Stimulated activated memory B cell treated with anti-CD40 and anti-IgM and Interleukin-4, amounts not matched to agents 10 μg/mL and 1 μg/mL and 100 μg/mL, for 72 hours (primary cell): ENCODE measurements at places on chromosomes 5 and 9.

DNA sequence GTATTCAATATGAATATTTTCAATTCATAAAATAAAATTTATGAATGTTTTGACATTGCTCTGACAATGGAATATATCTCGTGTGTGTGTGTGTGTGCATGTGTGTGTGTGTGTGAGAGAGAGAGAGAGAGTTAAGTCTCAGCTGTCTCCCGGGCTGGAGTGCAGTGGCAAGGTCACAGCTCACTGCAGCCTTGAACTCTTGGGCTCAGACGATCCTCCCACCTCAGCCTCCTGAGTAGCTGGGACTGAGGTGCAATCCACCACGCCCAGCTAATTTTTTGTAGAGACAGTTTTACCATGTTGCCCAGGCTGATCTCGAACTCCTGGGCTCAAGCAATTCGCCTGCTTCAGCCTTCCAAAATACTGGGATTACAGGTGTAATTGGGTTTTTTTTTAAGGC is 16.1 kb downstream of the G3BP1 start:
- no peak for ATAC-seq

- ATAC-seq = peak; percentile 78
Observed at GRCh38 chr9:125332527-125332926, 70.9 kb downstream of the GAPVD1 start.

DNA sequence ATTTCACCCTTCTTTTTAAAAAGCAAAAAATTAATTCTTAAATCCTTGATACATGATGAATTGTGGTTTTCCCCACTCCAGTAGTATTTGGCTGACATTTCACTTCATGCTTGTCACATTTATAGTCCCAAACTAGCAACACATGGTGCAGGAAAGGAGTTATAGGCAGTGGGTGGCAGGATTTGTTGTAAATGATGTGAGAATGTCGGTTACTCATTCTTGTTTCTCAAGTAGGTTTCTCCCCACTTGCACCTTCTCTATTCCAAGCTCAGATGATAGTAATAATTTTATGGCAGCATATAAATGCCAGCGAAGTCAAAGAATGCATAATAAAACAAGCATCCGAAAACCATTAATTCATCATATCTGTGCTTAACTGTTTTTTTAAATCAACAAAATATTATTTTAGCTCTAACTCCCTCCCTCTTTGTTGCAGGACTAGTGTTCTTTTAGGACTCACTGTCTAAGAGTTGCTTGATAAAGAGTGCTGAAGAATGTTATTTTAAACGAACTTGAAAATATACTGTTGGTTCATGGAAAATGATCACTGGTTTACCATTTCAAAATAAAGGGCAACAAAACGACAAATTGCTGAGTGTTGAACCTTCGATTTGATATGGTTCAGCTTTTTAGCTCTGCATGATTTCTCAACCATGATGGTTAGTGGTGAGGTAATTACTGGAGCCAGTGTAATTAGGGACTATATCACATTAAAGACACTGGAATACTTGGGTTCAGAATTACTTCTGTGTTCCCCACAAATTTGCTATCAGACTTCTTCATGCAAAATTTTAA is 88.1 kb upstream of the ADAMTSL1 start:
- no peak for ATAC-seq

- no peak for ATAC-seq
Observed at GRCh38 chr5:39998518-39998917, 573.7 kb upstream of the DAB2 start.

- no peak for ATAC-seq
Observed at GRCh38 chr9:127177231-127177630, 54.8 kb upstream of the ANGPTL2 start.

DNA sequence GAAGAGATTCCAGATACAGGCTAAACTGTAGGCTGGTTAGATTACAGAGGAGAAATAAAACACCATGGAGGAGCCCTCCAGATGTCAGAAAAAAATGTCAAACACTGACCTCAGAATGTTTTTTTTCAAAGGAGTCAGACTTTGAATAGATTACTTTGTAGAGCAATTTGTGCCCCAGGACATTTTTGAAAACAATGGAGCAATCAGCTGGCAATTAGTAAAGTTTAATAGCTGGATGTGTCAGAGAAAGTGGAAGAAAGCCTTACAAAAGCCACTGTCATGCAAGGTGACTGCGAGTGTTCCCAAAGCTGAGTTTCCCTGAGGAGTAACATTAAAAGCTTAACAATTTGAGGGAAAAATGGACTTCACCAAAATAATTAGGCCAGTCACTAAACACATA is 417.8 kb upstream of the CTNND2 start:
- no peak for ATAC-seq

GRCh38 chr9:32839013-32839885 is 55.9 kb downstream of the TMEM215 start:
- no peak for ATAC-seq

DNA sequence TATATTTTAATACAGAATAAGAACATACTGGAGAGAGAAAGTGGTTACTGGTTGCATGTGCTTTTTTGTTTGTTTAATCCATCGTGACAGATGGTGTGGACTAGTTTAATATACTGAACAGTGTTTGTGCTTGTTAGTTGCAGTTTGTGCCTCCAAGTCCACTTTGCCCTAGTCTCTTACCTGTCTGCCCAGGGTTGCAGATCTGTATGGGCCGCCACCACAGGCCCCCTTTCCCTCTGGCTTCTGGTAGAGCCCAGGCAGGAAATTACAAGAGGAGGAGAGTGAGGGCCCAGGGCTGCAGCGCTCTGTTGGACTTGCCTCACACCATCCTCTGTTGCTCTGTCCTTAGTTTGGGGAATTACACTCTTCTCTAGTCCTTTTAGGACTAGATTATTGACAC is 166.4 kb downstream of the KDM4C start:
- ATAC-seq = no peak

DNA sequence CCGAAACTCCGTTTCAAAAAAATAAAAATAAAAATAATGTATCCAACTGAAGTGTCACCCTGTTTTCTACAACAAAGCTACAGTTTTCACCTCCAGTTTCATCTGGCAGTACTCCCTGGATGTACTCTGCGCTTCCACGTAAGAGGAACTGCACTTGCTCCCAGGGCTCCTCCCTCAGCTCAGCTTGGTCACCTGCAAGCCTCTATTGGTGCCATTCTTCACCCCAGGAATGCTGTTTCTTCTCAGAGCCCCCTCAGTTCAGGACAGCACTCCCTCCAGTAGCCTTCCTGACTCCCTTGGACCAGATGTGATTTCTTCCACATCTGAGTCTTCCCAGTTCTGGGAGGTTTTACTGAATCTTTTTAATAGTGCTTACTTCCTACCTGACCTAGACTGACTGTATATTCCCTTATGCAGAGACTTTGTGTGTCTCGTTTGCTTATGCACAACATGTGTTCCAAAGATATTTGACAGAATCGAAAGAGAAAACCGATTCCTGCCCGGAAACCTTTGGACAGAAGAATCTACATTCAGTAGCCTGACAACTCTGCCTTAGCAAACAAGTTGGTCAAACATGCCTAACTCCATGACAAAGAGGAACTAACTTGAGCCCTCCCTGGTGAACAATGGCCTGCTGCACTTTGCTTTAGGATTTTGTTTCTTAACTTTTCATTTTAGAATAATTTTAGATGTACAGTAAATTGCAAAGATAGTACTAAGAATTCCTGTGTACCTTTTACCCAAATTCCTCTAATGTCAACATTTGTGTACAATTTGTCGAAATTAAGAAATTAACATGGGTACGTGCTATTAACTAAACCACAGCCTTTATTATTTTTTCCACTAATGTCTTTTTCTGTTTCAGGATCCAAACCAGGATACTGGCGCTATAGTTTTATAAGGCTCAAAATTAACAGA is 814 bp downstream of the CCDC125 start:
- ATAC-seq = no peak

GRCh38 chr5:122273696-122274095 is 38.3 kb upstream of the SNCAIP start:
- no peak for ATAC-seq

- ATAC-seq = no peak
Observed at GRCh38 chr9:125926936-125927335, 179.8 kb downstream of the PBX3 start.

- no peak for ATAC-seq
Observed at GRCh38 chr9:73007966-73008672, 55.3 kb upstream of the ALDH1A1 start.

DNA sequence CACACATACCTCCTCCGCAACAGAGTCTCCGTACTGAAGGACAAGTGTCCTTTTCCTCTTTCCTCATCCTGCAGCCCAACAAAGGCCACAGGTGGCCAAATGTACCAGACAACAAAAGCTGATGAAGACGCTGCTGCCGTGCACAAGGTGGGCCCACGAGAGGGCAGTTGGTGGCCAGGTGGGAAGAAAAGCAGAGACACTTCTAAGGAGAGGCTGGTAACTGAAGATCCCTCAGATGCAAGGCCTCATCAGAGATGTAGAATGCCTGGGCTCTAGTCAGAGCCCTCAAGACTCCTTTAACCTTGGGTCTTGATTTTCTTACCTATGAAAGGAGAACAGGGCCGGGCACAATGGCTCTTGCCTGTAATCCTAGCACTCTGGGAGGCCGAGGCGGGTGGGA is 75.7 kb downstream of the NRG2 start:
- ATAC-seq = no peak

GRCh38 chr5:143850050-143850683 is 38.2 kb downstream of the HMHB1 start:
- ATAC-seq = peak; percentile 45

GRCh38 chr9:36093384-36093783 is 43.1 kb upstream of the GLIPR2 start:
- no peak for ATAC-seq

GRCh38 chr9:7936996-7937395 is 137.4 kb upstream of the DMAC1 start:
- ATAC-seq = no peak

- ATAC-seq = no peak
Observed at GRCh38 chr5:6787941-6788340, 74.7 kb downstream of the TENT4A start.

GRCh38 chr5:136174021-136174659 is 18.8 kb downstream of the SMIM32 start:
- ATAC-seq = no peak

DNA sequence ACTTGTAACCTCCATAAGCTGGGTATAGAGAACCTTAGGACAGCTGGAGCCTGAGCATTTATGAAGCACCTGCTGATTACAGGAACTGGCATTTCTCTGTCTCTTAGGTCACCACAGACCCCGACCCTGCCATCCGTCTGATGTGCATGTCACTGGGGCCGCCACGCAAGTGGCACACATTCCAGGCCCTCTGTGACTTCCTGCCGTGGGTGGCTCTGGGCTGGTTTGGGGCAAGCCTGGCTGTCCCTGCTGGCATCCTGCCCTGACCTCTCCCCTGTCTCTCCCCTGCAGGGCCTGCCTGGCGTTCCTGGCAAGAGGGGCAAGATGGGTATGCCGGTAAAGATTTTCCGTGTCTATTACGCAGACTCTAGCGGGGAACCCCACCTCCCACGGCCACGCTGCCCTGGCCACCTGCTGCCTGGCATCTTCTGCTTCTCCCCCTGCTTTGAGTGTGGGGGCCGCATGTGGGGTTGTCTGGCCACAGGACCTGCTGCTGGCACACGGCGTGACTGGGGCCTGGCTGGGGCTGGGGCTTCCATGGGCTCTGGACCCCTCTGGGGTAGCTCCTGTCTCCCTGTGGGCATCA is 55.4 kb downstream of the COL27A1 start:
- ATAC-seq = no peak

DNA sequence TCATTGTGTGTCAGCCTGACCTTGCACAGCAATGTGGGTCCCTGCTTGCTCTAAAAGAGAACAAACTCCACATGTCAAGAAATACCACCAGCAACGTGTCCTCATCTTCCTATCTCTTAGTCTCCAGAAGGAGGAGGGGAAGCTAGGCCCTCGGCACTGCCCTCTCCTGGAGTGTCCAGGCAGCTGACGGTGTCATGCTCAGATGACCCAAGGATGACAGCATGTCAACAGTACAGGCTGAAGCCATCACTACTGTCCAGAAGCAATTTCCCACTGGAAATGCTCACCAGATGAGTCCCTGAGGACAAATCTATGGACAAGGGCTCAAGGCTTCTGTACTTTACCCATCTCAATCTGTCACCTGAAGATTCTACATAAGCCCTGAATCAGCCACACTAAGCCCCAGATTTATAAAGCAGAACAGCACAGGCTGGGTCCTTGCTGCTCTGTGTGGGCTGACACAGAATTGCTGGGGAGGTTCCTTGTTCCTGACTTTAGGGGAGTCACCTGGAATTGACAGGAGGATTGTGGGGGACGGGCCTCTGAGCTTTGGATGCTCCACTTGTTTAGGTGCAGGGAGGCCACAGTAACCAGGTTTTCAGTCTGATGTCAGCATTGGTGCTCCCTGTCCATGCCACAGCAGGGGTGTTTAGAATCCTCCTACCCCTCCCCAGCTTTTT is 210.2 kb downstream of the DAB2IP start:
- ATAC-seq = no peak

DNA sequence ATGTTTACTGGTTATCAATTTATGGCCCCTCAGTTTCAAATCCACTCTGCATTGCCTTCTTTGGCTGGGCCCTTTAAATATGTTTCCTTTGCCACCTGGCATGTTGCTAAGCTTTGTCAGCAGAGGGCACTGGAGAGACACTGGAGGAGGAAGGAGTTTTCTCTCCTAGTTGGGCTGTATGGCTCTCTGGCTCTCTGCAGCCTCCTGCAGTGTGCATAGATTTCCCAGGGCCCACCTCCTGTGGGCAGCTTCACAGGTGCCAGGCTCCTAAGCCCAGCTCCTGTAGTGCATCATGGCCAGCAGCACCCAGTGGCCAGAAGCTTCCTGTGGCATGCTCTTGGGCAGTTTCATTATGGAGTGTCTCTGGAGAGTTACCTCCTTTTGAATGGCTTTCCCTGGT is 23.3 kb downstream of the CAVIN4 start:
- no peak for ATAC-seq

GRCh38 chr5:115460472-115460871 is 84.1 kb downstream of the FEM1C start:
- ATAC-seq = peak; percentile 65

DNA sequence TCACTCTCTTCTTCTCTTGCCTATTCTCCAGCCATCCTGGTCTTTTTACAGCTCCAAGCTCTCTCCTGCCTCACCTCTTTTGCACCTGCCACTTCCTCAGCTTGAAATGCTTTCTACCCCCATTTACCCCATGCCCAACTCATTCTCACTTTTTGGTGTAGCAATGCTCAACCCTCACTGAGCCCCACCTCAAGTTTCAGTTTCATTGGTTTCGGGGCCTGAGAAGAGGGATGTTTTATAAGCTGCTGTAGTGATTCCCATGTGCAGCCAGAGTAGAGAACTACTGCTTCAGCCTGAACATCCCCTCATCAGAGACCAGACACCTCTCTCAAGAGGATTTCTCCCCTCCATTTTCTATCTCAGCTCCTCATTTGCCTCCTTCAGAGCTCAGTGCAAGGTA is 45.2 kb upstream of the FYB1 start:
- ATAC-seq = no peak

DNA sequence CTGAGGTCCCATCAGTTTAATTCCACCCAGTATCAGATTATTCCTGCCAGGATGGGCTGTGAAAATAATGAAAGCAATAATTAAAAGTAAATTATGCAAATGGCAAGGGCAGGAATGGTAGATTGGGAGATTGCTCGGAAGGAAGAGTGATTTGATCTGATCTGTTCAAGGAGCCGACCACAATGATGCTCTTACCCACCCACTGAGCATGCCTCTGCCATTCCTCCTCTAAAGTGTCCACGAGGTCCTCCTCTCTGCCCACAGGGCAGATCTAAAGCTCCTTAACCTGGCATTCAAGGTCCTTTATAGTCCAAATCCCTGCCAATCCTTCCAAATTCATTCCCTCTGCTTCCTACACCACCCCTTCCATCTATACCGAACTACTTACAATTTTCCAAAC is 147.8 kb downstream of the TTLL11 start:
- ATAC-seq = no peak

GRCh38 chr9:125913551-125913950 is 166.4 kb downstream of the PBX3 start:
- ATAC-seq = no peak

GRCh38 chr5:116507941-116508655 is 66.5 kb downstream of the SEMA6A start:
- ATAC-seq = no peak
